ENCODE measurements at places on chromosomes 12 and 14.

DNA sequence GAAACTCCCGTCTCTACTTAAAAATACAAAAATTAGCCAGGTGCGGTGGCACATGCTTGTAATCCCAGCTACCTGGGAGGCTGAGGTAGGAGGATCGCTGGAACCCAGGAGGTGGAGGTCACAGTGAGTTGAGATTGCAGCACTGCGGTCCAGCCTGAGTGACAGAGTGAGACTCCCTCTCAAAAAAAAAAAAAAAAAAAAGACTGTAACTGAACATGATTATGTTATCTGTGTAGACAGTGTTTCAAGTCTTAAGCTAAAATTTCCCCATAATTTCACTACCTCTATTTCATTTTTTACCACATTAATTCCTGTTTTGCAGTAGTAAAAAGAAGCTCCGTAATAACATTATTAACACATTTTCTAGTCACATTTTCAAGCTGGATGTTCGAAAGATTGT is 5.4 kb downstream of the PLBD1 start:
- DNase-seq, result no peak

DNA sequence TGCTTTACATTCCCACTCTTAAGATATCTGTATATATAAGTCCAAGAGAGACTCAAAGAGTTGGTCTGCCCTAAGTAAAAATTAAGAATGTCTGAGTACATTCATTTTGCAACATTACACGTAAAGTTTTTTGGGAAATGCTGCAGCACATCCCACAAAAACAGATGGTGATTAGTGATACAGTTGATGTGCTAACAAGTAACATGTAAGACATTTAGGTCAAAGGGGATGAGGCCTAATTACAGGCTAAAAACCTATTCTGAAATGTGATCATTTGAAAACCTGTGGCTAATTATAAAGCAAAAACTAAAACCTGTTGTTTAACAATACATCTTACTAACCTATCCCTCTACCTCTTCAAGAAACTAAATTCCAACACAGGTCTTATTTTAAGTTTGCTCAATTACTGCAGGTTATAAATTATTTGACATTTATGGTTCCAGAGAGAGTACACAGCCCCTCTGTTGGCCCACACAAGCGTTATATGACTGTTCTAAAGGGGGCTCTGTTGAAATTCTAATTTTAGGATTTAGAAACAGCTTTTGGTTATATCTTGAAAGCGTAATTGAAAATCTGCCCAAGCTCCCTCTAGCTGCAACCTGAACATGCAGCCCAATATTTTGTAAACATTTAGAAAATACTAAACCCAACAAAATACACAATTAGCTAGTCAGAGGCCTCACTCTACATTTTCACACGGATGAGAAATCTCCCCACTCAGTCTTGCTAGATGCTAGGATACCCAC is 42.9 kb downstream of the BRAP start:
- DNase-seq, result no peak

GRCh38 chr12:62763861-62764645 is 170.9 kb downstream of the PPM1H start:
- no peak for DNase-seq

DNA sequence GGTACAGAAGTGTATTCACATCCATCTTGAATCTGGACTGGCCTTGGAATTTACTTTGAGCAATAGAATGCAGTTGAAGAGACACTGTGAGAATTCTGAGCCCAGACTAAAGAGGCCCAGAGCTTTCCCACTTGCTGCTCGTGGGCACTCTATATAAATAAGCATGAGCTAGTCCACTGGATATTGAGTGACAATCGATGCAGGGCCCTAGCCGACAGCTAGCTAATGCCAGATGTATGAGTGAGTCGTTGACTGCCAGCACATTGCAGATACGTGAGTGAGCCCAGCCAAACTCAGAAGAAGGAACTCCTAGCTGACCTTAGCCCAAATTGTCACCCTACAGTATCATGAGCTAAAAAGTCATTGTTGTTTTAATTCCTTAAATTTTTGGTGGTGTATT is 24.9 kb downstream of the NAV3 start:
- DNase-seq, result no peak

DNA sequence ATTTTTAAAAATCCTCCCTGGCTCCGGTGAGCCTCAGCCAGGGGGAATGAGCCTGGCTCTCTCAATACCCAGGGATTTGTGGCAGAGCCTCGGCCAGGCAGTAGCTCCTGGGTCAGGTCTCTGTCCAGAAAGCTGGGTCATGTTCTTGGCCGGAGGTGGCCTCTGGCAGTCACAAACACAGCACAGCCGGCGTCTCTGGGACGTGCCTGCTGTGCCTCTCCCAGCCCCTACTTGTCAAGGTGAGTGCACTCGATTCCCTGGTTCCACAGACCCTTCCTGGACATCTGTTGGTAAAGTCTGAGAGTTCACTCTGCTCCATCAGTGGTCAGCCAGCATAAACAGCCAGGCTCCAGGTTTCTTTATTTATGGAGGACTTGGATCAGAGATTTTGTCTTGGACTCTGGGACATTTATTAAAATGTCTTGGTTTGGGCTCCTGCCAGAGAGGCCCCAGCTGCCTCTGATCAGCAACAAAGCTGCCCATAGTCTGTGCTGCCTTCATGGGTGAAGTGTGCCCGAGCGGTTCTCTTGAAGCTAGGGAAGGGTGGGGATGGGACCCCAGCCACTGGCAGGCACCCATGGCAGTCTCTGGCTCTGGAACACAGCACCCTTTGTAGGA is 56.7 kb downstream of the DGLUCY start:
- DNase-seq, result no peak

- no peak for DNase-seq
Measured at GRCh38 chr12:127790376-127790775, 476.6 kb upstream of the TMEM132C start.

- peak; percentile 55 for DNase-seq
Measured at GRCh38 chr14:99266181-99267178, 5.5 kb downstream of the BCL11B start.

Measured in hematopoietic multipotent progenitor cell treated with erythropoietin and hydrocortisone succinate and interleukin-3 and kit ligand, for 8 days (in vitro differentiated cells).